ENCODE measurements at places on chromosomes 6 and 20. TPM values are rescaled to one million over a fixed set of nuclear protein-coding genes. Genes with fewer than 3 reads are reported as not detected.

DNA sequence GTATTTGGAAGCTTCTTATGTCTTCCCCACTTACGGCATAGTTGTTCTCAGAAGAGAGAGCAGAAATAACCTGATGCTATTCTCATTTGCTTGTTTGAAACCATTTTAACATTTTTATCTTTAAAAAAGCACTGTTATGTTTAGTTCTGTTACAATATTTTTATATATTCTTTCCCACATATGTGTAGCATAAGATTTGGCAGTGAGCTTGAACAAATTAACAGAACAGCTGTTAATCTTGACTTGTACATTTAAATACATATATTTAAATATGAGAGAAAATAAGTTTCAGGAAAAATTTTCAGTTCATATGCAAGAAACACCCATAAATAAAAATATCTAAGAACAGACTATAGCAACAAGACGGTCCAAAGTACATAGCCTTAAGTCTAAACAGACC lies 431.7 kb upstream of the IRAK1BP1 start:
- DNase-seq = no peak

- DNase-seq = no peak
Measured at GRCh38 chr6:151497905-151498304, 4.1 kb downstream of the CCDC170 start.

DNA sequence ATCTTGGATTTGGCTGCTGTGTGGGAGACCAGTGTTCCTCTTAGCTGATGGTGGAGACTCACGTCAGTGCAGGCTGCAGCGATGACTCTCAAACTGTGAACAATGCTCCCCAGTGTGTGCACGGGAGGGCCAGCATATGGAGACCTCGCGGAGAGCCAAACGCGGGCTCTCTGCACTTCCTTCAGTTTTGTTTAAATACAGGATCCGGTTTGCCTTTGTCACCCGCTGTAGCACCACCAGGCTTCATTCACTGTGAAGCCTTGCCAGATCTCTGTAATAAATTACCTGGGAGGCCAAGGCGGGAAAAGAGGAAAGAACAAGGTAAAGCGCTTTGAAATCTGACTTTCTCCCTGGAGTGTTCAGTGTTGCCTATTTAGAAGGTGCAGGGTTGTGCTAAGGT lies 30.7 kb upstream of the TMEM14A start:
- DNase-seq = peak; percentile 13

DNA sequence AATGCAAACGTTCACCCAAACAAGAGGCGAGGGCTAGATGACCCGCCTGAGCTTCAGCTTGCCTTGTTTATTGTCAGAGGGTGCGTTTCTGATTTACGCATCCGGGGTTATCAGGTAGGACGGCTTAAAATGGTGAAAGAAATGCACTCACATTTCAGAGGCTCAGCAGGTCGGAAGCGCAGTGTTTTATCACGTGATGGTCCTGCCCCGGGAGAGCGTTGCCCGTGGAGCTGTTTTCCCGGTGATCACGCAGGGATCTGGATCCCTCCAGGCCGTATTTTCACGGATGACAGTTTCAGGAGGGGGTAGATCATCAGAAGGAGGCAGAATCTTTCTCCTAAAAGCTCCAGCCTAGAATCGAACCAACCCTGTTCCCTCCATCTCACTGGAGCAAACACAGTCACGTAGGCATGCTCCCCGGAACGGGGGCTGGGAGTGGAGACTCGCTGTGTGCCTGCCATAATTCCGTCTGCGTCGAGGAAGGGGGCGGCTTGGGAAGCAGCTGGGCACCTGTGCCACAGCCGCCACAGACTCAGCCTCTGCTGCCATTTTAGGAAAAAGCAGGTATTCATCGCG lies 121.7 kb downstream of the SMOC2 start:
- no peak for DNase-seq

GRCh38 chr6:135088818-135089809 lies 34.5 kb upstream of the HBS1L start:
- no peak for DNase-seq

DNA sequence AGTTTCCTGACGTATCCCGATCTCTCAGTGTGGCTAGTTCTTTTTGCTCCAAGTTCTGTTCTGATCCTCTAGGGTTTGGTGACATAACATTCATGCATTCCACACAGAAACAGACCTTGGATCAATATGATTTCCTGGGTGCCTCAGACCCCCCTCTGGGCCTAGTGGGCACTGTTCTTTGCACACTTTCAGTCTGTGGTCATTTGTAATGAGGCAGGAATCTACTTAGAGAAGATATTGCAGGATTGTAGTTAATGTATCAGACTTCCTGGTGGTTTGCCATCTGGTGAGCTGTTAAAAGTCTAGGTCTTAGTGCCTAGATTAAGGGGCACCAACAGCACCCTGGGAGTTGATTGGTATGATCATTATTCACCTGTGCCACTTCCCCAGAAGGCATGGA lies 7.5 kb downstream of the BEND6 start:
- no peak for DNase-seq

GRCh38 chr6:27290065-27290849 lies 21.8 kb downstream of the POM121L2 start:
- no peak for DNase-seq

DNA sequence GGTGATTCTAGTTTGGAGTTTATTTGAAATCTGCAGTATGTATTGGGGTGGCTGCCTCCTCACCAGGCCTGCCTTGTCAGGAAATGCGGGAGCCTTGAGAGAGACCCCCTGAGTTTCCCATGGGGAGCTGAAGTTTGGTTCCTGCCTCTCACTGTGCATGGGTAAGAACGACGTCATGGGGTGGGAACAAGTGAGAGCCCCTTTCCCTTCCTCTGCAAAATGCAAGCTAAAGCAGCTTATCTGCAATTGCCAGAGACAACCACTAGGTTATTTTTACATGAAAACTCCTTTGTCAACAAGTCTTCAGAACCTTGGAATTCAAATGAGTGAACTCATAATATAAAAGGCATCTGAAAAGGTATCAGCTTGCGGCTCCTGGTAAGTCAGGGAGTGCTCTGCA lies 58.4 kb downstream of the TMEM170B start:
- no peak for DNase-seq

DNA sequence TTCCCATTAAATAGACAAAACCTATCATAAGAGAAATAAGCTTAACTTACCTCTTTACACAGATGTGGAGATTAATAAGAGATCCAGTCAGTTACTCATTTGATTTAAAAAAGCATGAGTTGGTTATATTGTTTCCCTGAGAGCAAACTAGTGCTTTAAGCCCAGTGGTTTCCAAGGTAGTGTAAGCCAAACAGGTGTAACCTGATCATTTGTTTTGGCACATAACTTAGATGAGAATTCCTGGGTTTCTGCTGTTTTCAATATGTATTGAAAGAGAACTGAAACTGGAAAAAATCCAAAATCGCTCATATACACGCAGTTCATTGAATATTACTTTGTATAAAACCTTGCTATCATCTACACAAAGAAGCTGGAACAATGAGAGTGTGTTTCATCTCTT lies 30.5 kb upstream of the SMIM8 start:
- DNase-seq = no peak

DNA sequence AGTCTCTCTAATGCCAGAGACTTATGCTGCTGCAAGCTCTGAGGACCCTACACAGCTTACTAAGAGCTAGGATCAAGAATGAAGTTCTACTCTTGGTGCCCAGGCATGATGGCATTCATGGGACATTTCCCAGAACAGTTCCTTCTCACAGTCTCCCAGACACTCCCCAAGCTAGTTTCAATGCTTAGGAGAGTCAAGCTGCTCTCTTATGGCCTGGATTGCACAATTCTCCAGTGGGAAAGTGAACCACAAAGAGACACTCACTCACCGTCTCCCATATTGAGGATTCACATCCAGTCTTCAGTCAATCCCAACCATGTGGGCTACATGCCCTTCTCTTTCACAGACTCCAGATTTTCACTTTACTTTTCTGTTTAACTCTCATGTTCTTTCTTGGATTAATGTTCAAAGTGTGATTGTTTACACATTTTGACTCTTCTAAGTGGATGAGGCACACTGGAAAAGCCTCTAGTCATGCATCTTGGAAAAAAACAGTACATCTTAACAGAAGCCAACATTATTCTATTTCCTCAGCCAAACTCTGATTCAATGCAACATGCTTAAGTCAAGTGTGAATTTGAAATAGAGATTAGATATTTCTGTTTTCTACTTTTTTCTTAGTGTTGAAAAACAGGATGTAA lies 447.8 kb upstream of the BTBD3 start:
- DNase-seq = no peak

- DNase-seq = no peak
Measured at GRCh38 chr6:125363039-125363823, 61.5 kb upstream of the HDDC2 start.

GRCh38 chr6:9370480-9370879 lies 935.1 kb upstream of the SLC35B3 start:
- no peak for DNase-seq

DNA sequence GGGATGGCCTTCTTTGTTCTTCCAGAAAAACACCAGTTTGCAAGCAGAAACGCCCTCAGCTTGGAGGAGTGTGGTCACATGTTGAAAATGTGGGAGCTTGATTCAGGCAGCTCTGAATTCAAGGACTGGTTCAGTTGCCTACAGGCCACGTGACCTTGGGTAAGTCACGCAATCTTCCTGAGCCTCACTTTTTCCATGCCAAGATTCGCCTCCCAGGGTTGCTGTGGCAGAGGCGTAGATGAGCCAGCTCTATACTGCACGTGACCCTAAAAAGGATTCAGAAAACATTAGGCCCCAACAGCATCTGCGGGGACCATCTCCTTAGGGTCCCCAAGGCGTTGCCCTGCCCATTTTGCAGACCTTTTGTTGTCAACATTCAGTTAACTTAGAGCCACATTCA lies 112.0 kb upstream of the SNX9 start:
- DNase-seq = no peak

- no peak for DNase-seq
Measured at GRCh38 chr20:44997668-44998067, 31.4 kb downstream of the STK4 start.

DNA sequence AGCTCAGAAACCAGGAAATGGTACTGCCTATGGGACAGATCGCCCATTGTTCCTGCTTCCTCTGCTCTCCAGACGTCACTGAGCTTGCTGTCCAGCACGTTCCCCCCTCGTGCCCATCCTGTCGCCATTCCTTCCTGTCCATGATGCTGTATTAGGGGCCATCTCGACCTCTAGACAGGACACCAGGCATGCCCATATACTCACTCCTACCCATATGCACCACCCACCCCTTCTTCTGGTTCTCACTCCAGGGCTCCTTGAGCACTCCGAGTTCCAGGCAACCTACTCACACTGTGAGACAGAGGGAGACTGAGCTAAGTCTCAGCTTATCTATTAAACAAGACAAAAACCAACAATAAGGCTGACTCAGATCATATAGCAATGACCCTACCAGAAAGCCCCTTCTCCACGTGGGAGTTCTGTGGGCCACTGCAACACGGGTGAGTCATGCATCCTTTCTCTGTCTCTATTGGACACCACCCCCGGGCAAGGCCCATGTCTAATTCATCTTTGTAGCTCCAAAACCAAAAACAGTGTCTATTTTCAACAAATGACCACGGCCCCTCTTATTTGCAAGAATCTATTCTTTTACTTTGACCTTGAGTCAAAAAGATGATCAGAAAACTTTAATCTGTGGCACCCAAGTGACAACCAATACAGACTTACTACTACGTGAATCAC lies 65.7 kb downstream of the PSMG4 start:
- DNase-seq = no peak

- no peak for DNase-seq
Measured at GRCh38 chr6:151284548-151285017, 44.8 kb downstream of the AKAP12 start.

GRCh38 chr6:56764081-56764566 lies 121.4 kb upstream of the DST start:
- no peak for DNase-seq

GRCh38 chr6:227812-228338 lies 64.4 kb upstream of the DUSP22 start:
- no peak for DNase-seq

DNA sequence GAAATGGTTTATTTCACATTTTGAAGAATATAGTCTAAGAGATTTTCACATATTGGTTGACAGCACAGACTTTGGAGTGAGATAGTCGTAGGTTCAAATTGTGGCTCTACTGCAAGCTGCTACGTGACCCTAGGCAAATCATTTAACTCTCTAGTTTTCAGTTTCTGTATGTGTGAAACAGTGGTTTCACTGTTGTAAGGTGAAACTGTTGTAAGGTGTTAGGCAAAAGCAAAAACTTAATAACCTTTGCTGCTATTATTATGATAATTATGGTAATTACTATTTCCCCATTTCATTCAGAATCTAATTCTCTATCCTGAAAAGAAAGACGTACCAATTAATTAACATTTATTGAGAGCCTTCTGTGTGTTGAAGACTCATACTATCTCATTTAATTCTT lies 144.2 kb downstream of the REV3L start:
- no peak for DNase-seq

The TRMT6 gene
- 8.3 TPM for total RNA-seq

The RALY gene
- 55.8 TPM for total RNA-seq

The DTD1 gene
- 48.3 TPM for total RNA-seq

The KDM1B gene
- 35.3 TPM for total RNA-seq

The ASIP gene
- not detected for total RNA-seq

The LY6G6D gene
- total RNA-seq = not detected

The CST2 gene
- not detected for total RNA-seq

Measured in cerebellum (tissue), 4 donors.